HCT116 (cell line): ENCODE measurements at places on chromosomes 16 and 17. TPM values are rescaled to one million over a fixed set of nuclear protein-coding genes. Genes with fewer than 3 reads are reported as not detected.

CSH2 gene
- total RNA-seq, result not detected

ZNF750 gene
- total RNA-seq, result not detected

DCUN1D3 gene
- 16.4 TPM for total RNA-seq

PRR29 gene
- not detected for total RNA-seq

NME1 gene
- 510 TPM for total RNA-seq

LAT gene
- 3.3 TPM for total RNA-seq

C17orf100 gene
- total RNA-seq, result 0.76 TPM
